Stimulated activated CD4-positive, alpha-beta T cell treated with anti-CD3 and anti-CD28 coated beads, Interleukin-12 subunit alpha, Interleukin-12 subunit beta, amount 100 ng/mL, for 48 hours (primary cell): ENCODE measurements at places on chromosomes 4 and X.

- DNase-seq, result no peak
These were observed 4.7 kb upstream of the TSPYL2 start for GRCh38 chrX:53077207-53078197.

- DNase-seq, result no peak
These were observed 280.9 kb upstream of the BOD1L1 start for GRCh38 chr4:13908455-13908854.

GRCh38 chr4:94127707-94128328 lies 79.8 kb upstream of the SMARCAD1 start:
- no peak for DNase-seq

GRCh38 chr4:163598489-163598888 lies 104.0 kb downstream of the TMA16 start:
- DNase-seq, result no peak

- DNase-seq, result no peak
These were observed 79.4 kb downstream of the SLC10A6 start for GRCh38 chr4:86769794-86770193.

DNA sequence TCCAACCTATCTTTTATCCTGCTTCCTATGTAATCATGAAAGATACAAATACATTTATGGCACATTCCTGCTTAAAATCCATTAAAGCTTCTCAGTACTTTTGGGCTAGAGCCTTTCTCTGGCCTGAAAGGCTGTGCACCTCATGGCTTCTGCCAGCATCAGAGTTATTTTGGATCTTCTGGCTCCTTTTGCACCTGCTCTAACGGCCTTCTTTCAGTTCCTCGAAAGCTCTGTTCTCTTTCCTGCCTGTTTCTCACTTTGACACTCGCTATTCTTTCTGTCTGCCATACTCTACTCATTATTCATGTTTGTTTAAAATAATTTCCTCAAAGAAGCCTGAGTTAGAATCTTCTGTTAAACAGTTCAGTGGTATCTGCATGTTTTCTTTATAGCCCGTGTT lies 86.0 kb downstream of the LRP2BP start:
- DNase-seq, result no peak

- DNase-seq, result no peak
These were observed at the start of gene C4orf36 for GRCh38 chr4:86891762-86892635. TSS of gene C4orf36 (minus strand) at chr4:86892422. CDS start at chr4:86891520, 902 bp downstream.

DNA sequence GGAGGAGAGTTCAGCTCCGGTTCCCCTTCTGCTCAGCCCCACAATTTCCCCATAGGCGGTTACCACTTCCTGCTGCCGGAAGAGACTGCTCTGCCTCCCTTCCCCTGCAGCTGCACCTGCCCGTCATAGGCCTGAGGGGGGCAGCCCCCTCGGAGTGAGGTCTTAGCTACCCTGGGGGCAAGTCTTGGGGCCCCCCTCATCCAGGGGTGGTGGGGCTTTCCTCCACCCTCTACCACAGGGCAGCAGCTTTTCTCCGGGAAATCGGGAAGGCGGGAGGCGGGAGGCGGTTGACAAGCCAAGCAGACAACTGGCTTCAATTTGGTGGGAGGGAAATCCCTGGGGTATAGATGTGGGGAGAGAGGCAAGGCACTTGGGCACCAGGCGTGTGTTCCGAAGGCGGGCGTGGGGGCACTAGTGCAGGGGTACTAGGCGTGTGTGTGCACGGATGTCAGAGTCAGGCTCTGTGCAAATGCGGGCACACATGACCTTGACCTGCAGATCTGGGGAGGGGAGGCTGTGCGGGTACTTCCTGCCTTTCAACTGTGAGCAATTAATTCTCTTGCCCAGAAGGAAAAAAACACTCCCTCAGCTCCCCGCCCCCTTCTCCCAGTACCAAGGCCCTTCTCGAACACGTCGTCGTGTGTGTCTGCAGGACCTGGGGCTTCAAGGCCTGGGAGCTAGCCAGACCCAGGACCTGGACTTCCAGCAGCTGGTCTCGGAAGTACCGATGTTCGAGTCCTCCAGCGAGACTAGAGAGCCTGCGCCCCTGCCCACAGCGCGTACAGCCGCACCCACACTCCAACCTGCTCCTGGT lies 1.0 kb upstream of the ARHGAP4 start:
- DNase-seq, result no peak

DNA sequence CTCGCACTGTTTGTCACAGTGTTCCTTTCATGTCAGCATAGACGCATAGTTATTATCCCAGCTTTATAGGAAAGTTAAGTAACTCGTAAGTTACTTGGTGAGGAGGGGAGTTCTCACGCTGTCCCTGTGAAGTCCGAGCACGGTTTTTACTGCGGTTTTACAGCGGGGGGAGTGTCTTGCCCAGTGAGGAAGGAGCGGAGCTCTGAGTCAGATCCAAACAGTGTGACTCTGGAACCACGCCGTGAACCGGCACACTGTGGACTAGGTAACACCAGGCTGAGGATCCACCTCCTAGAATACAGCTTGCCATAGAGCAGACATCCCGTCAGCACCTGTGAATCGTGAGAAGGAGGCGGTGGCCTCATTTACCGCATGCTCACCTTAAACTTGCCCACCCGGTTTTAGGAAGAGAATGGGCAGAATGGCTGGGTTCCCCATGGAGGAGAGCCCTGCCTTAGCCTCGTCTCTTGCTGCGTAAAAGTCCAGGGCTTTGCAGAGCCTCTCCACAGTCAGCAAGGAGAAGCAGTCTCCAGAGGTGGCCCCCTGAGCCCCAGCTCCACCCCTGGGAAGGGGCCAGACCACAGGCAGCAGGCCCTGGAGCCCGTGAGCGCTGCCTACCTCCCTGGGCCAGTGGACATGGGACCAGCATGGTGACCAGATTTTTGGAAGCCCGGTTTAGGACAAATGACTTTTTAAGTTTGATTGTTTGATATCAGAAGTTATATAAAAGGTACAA lies 40.2 kb upstream of the HGFAC start:
- no peak for DNase-seq

- DNase-seq, result no peak
These were observed 182.6 kb downstream of the GABRB1 start for GRCh38 chr4:47213971-47214370.

DNA sequence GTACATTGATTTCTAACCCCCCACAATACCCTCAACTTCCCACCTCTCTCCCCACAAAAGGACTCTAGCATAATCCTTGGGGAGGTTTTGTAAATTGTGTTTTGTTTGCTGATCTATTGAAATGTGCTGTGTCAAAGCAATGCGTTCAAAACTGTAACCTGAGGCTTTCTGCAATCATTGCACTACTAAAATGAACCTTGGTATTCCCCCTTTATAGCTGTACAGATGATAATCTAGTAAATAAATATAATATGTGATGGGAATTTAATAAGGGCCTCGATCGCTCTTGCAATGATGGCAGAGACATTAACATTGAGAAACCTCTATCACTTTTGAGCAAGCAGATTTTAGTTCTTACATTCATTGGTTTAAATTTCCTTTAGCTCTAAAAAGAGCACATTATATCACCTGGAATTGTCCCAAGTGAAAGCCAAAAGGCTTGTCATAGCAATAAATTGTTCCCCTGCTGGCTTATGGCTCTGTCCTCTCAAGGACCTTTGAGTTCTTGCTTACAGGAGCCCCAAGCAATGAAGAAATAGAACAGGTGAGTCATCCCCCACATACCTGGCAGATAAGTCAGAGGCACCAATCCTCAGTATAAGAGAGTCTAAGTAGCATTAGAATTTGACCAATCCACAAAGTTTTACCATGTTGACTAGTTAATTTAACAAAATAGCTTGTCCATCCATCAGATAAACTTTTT lies 18.4 kb upstream of the ACE2 start:
- no peak for DNase-seq

DNA sequence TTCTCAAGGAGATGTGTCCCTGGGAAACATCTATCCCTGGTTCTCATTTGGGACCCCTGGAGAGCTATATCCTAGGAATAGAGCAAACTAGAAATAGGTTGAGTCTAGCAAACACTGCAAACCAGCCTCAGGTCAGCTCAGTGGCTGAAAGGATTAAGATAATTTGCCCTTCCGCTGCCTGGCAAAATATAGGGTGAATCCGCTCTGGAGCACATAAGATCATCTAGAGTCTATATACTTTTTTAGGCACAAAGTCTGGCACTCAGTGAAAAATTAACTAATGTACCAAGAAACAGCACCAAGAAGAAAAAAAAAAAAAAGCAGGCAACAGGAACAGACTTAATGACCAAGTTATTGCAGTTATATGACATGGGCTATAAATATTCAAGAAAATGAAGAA lies 7.3 kb upstream of the GUCY2F start:
- DNase-seq, result no peak
